Cerebellar cortex (tissue), 1 donor: ENCODE measurements at places on chromosomes 4 and X.

- peak; percentile 6 for DNase-seq
Measured at GRCh38 chr4:16270454-16271328, 44.4 kb upstream of the TAPT1 start.

GRCh38 chr4:184275766-184276165 lies 58.1 kb upstream of the ENPP6 start:
- no peak for DNase-seq

GRCh38 chr4:2322841-2323240 lies 60.9 kb upstream of the MXD4 start:
- no peak for DNase-seq

GRCh38 chrX:152170621-152171020 lies 32.2 kb upstream of the MAGEA10 start:
- DNase-seq, result no peak

GRCh38 chr4:137156054-137156453 lies 376.2 kb downstream of the PCDH18 start:
- no peak for DNase-seq

DNA sequence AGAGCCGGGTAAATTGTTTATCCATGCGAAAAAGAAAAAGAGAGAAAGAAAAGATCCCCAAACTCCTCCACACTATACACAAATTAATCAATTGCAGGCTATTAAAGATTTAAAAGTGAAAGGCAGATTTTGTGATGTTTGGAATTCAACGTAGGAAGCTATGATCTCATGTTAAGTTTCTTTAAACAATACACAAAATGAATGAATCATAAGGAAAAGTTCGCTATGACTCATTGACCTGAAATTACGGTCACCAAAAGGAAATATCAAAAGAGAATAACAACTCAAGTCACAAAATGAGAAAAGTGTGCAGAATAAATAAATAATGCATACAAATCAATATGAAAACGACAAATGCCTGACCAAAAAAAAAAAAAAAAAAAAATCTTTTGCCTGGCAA lies 28.6 kb downstream of the CLNK start:
- DNase-seq, result no peak

- DNase-seq, result no peak
Measured at GRCh38 chrX:12239356-12240082, 101.2 kb downstream of the FRMPD4 start.

- DNase-seq, result no peak
Measured at GRCh38 chr4:184342167-184342856, 124.6 kb upstream of the ENPP6 start.

- no peak for DNase-seq
Measured at GRCh38 chr4:77360451-77360850, 203.4 kb downstream of the CCNG2 start.

- no peak for DNase-seq
Measured at GRCh38 chrX:152155766-152156310, 17.5 kb upstream of the MAGEA10 start.

DNA sequence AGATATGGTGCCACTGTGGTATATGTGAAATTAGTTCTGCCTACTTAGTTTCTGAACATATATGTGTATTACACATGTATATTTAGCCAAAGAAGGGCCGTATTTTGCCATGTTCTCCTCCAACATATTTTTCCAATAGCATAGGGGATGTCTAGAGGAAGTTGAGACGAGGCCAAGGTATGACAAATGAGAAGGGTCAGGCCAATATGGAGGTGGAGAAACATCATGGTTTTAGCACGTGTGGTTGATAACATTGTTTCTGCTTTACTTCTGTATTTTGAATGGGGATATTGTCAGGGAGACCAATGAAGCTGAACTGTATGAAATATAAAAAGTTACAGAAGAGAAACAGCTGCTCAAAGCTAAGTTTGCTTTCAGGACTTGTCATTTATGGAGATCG lies 246.7 kb upstream of the TLL1 start:
- DNase-seq, result no peak

DNA sequence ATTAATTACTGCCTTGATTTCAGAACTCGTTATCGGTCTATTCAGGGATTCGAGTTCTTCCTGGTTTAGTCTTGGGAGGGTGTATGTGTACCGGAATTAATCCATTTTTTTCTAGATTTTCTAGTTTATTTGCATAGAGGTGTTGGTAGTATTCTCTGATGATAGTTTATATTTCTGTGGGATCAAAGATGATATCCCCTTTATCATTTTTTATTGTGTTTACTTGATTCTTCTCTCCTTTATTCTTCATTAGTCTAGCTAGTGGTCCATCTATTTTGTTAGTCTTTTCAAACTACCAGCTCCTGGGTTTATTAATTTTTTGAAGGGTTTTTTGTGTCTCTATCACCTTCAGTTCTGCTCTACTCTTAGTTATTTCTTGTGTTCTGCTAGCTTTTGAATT lies 32.1 kb downstream of the CDX4 start:
- DNase-seq, result peak; percentile 12

DNA sequence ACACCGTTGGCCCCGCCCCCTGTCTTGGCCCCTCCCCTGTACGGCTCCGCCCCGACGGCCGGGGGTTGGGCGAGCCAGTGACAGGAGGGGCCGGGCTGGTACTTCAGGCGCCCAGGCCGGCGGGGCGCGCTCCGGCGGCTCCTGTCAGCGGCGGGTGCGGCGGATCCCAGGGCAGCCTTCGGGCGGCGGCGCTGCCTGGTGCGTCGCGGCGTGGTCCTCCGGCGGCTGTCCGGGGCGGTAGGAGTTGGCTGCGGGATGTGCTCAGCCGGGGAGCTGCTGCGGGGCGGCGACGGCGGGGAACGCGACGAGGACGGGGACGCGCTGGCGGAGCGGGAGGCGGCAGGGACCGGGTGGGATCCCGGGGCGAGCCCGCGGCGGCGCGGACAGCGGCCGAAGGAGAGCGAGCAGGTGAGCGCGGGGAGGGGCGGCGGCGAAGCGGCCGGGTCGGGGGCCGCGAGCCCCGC lies at the start of gene FAM241A:
Gene FAM241A, plus strand, starts transcription at position 129 of the 464 bp plus-strand sequence. Its CDS starts 127 bp downstream, at position 256.
- DNase-seq, result peak; percentile 70

DNA sequence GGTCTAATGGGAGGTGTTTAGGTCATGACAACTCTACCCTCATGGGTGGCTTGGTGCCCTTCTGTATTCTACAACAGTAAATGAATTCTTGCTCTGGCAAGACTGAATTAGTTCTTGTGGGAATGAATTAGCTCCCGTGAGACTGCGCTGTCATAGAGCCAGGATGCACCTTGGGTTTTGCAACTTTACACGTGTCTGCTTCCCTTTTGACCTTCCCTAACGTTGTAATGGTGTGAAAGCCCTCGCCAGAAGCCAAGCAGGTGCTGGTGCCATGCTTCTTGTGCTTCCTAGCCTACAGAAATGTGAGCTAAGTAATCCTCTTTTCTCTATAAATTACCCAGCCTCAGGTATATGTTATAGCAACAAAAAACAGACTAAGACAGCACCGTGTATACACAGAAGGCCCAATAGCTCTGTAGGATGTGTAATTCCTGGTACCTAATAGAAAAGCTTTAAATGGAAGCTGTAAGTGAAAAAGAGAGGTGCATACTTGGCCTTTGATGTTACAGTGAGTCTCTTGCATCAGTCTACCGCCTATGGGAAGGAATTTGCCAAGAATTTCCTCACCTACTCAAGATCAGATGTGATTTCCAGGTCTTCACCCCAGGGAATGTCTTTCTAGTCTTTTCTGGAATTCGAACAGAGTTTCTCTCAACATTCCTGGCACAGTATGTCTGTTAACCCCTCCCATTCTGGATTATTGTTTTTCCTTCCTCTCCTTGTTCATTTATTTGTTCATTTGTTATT lies 3.2 kb upstream of the ENPEP start:
- no peak for DNase-seq

DNA sequence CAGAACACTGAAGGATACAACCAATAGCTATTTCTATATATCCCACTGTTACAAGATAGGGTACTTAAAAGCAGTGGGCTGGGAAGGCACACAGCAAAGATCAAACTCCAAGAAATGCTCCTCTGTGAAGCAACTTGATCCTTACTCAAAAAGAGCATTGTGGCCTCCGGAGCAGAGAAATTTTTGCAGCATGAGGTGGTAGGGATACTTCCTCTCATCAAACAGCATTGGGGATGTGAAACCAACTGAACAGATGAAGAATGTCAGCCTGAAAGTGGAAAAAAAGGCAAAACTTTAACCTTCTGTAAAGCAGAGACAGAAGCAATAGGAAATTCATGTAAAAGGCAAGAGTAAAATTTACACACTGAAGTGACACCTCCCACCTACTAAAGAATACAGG lies 92.2 kb downstream of the HUWE1 start:
- DNase-seq, result no peak
